Fibroblast of skin of left quadriceps (primary cell): ENCODE measurements at places on chromosomes 2 and 18.

GRCh38 chr18:3151399-3152264 is 68.1 kb downstream of the MYOM1 start:
- DNase-seq, result no peak

DNA sequence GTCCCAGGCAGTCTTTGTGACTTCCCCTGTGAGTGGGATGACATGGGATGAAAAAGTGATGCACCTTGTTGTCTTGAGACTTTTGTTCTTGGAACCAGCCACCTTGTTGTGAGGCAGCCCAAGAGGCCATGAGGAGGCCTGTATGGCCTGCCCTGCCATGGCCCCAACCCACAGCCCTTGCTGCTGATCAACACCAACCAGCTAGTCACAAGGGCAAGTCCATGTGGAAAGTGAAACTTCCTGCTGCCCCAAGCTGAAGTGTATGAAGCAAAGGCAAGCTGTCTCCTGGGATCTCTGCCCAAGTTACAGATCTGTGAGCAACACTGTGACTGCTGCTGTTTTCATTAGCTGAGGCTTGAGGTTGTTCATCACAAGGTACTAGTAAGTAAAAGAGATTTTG is 21.6 kb downstream of the TMEM18 start:
- DNase-seq, result no peak

- DNase-seq, result no peak
Measured at GRCh38 chr2:232439758-232440135, 16.2 kb upstream of the ALPI start.

GRCh38 chr18:49855711-49856415 is 42.5 kb upstream of the ACAA2 start:
- no peak for DNase-seq

- no peak for DNase-seq
Measured at GRCh38 chr18:49851624-49852023, 38.3 kb upstream of the ACAA2 start.

GRCh38 chr2:118893100-118893499 is 45.7 kb upstream of the EN1 start:
- DNase-seq, result no peak

- DNase-seq, result no peak
Measured at GRCh38 chr2:219252570-219252899, 508 bp upstream of the TUBA4B start.

GRCh38 chr2:233448220-233448559 is 93.9 kb downstream of the DGKD start:
- no peak for DNase-seq

DNA sequence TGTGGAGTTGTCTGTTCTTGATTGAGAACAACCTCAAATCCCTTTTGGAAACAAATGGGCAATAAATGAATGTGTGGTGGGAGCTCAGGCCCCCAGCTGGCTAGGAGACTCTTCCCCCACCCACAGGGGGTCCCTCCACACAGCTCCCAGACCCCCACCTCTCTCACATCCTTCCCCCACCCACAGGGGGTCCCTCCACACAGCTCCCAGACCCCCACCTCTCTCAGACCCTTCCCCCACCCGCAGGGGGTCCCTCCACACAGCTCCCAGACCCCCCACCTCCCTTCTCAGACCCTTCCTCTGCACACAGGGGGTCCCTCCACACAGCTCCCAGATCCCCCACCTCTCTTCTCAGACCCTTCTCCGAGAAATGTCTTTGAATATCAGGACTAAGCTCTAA is 79.0 kb upstream of the CTDP1 start:
- no peak for DNase-seq

GRCh38 chr2:231341100-231341499 is 54.4 kb upstream of the B3GNT7 start:
- DNase-seq, result no peak

GRCh38 chr18:12744103-12744502 is 41.3 kb downstream of the PSMG2 start:
- DNase-seq, result peak; percentile 44

DNA sequence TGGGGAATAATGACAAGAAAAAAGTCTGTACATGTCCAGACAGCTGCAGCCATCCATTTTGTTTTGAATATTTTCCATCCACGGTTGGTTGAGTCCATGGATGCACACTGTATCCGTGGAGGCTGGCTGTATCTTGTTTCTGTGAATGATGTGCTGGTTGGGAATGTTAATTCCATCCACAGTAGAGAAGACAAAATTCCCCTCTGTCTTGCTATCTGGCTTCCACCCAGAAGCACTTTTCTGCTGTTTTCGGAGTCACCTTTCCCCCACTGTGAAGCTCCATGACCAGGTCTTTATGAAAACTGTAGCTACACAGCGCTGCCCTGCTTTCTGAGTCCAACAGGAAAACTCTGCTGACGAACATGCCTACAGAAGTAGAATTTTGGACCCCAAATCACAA is 122.3 kb downstream of the HRH4 start:
- DNase-seq, result no peak

GRCh38 chr2:156486147-156486546 is 50.0 kb downstream of the GPD2 start:
- no peak for DNase-seq
